ENCODE measurements at places on chromosomes 12 and 14.

DNA sequence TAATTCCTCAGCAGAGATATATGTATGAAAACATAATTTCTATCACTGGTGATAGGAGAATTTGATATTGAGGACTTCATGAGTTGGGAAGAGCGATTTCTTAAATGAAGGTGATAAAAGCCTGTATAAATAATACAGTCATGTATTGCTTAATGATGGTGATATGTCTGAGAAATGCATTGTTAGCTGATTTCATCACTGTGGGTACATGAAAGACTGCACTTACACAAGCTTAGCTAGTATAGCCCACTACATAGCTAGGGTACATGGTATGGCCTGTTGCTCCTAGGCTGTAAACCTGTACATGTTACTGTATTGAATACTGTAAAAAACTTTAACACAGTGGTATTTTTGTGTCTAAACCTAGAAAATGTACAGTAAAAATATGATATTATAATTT lies 63.4 kb downstream of the ANO4 start:
- no peak for DNase-seq

- no peak for DNase-seq
Observed at GRCh38 chr14:21258005-21258888, 11.0 kb downstream of the HNRNPC start.

DNA sequence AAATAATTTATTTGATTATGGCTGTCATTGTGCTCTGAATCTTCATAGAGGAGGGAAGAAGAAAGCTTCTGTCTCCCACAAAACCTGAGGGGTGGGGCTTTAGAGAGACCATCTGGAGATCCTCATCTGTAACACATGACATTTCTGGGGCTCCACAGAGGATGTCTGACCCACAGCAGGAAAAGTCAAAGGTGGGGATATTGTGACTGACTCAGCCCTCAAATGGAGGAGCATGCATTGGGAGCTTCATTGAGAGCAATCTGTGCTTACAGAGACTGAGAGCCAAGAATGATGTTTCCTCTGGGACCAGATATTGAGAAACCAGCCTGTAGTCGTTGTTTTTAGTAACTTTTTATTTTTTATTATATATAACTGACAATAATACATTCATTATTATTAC lies 158.7 kb downstream of the SYT1 start:
- no peak for DNase-seq

- no peak for DNase-seq
Observed at GRCh38 chr14:86912709-86913108, 1080.3 kb downstream of the GALC start.

DNA sequence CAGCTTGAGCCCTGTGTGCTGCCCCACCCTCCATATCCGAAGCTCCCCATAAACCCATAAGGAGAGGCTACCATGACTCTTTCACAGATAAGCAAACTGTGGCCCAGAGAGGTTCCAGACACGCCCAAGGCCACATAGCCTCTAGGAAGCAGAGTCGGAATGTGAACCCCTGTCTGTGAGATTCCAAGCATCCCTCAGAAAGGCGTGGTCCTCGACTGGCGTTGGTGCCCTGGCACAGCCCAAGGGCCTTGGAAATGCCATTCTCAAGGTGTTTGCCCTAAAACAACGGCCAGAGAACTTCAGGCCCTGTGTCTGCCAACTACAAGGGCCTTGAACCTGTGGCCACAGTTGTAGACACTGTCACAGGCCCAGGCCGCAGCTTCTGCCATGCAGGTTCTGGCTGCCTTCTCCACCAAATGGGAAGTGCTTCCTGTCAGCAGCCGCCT lies 8.5 kb upstream of the DIO3 start:
- no peak for DNase-seq

- no peak for DNase-seq
Observed at GRCh38 chr12:99176871-99177270, 470.7 kb upstream of the GARIN6 start.

- no peak for DNase-seq
Observed at GRCh38 chr12:27015730-27016076, 1.5 kb upstream of the TM7SF3 start.

DNA sequence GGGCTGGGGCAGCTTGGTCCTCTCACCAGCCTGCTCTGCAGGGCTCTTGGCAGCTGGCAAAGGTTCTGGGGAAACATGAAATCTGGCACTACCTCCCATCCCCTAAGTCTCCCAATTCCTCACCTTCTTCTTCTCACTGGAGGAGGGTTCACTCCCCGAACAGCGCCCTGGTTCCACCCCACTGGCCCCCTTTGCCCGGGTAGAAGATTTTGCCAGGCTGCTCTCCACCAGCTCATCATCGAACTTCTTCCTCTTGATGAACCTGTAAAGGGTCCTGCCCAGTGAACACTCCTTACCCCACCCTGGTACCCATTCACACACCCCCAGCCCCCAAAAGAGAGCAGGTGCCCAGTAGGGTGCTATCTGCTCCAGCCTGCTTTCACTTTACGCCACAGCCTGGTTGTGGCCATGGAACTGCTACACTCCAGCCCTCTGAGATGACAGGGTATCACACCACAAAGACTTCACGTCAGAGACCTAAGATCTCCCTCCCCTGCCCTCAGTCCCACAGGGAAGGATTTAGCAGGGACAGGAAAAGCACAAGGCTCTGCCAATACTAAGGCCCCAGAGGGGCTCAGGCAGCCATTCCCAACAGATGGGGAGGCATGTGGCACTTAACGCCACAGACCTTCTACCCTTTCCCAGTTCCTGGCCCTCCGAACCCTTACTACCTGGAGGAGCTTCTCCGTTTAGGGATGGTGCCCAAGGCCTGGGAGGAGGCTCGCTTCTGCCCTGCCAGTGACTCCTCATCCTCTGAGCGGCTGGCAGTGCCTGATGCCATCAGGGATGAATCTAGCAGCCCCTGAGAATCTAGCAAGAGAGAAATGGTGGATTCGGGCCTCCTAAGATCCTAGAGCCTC lies 2.3 kb downstream of the MCRS1 start:
- DNase-seq = no peak

- DNase-seq = no peak
Observed at GRCh38 chr14:89209558-89209957, 207.5 kb downstream of the FOXN3 start.

DNA sequence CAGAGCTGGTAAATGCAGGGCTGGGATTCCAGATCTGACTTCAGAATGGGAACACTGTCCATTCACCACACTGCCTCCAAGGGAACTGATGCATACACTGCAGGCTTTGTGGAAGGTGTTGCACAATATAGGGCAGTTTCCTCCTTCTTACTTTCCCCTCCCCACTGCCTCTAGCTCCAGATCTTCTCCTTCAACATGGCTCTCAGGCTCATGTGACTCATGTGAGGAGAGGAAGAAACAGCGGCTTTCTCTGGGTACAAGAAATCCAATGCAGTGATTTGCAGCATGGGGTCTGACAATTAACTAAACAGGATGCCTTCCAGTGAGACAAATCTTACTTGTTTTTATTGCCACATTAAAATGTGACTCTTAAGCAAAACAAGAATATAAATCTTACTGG lies 447.6 kb upstream of the CCDC196 start:
- DNase-seq = no peak

GRCh38 chr12:103547376-103547775 lies 39.7 kb upstream of the STAB2 start:
- no peak for DNase-seq

- DNase-seq = no peak
Observed at GRCh38 chr12:3532931-3533702, 42.1 kb downstream of the PRMT8 start.

DNA sequence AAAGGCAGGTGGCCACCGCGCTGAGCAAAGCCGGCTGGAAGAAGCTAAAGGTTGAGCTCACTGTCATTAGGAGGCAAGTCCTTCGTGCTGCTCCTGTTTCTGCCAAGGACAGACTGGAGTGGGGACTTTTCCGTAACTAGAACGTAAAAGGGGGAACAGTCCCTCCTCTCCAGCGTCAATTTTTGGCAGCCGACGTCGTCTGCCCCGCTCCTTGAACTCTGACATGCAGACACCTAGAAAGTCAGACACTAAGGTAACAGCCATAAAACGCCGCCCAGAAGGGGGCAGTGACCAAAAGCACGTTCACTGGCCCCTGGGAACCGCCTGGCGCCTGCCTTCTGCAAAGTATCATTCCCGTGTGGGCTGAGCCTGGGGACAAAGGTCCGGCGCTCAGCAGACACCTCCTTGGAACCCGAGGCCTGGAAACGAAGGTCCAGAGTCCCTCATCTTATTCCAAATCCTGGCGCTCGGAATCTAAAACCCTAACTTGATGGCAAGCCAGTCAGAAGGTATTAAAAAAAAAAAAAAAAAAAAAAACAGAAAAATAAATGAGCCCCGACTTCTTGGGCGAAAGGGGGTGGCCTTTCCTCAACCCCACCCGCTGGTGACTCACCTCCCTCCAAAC lies 1.1 kb upstream of the LRP1 start:
- DNase-seq = peak; percentile 74

DNA sequence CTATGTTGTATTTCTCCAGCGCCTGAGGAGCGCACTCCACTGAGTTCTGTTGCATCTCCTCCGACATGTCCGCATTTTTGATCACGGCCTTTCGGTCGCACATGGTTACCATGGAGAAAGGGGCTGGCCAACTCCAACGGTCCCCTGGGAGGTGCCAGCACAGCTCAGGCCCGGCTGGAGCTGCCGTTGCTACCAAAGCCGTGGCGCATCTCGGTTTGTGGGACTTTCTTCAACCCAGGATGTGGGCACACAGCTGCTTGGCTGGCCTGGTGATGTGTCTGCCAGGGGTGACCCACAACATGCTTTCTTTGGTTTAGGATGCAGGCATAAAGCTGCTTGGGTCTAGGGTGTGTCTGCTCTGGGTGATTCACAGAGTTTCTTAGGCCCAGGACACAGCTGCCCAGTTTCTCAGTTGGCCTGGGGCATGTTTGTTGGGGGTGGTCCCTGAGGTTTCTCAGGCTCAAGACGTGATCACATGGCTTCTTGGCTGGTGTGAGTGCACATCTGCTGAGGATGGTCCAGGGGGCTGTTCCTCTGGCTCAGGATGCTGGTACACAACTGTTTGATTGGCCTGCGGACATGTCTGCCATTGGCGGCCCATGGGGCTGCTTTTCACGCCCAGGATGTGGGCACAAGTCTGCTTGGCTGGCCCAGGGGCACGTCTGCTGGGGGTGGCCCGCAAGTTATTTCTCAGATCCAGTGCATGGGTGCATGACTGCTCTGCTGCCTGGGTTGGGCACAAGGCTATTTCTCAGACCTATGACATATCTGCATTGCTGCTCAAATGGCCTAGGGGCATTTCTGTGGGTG lies 25.9 kb upstream of the GTF2A1 start:
- peak; percentile 85 for DNase-seq

DNA sequence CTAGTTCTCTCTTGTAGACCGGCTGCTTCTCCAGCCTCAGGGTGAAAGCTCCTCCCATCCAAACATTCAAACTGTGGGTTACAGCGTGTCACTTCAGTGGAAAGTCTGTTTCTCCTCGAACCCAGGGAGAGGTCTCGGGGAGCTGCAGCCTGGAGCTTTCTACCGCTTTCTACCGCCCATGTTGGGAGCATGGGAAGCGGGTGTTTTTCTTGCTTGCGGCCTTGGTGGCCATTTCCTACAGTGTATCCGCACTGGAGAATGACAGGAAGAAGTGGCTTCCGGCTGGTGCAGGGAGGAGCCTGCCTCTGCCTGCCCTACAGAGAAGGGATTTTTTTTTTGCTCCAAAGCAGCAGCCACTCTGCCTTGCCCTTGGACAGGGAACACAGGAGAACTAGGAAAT lies 21.2 kb downstream of the ZFP36L1 start:
- DNase-seq = no peak

- DNase-seq = no peak
Observed at GRCh38 chr12:93300611-93301021, 77.1 kb upstream of the NUDT4 start.

DNA sequence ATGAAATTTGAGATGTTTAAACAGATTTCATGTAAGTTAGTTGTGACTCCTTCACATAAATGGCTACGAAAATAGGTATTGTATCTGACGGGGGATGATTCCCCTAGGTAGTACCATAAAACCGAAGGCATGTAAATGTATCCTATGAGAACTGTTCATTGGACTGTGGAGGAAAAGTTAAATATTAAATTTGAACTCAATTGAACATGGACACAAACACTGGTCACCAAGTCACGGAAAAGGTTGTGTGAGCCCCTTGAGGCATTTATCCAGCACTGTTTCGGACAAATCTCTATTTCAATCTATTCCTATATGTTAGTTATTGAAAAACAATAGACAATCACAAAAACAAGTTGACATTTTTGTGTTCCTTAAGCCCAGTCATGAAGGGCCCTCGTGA lies 1014.3 kb upstream of the NOVA1 start:
- no peak for DNase-seq

- DNase-seq = no peak
Observed at GRCh38 chr12:52442600-52443061, 8.5 kb upstream of the KRT75 start.

DNA sequence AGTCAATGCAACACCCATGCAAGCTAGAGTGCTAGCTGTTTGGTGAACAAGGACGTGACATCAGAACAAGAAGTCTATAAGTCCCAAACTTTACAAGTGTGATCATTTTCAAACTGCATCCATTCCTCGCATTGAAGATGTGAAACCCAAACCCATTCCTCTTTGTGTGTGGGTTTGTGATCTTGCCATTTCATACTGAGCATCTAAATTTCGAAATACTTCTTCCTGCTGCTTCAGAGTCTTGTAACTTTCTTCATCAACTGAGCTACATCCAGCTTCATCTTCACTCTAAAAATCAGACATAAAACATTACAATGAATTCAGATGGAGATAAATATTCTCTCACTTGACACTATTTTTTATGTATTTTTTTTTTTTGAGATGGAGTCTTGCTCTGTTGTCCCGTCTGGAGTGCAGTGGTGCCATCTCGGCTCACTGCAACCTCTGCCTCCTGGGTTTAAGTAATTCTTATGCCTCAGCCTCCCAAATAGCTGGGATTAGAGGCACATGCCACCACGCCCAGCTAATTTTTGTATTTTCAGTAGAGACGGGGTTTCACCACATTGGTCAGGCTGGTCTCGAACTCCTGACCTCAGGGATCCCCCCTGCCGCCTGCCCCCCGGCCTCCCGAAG lies 4.8 kb upstream of the ZCCHC8 start:
- no peak for DNase-seq

- no peak for DNase-seq
Observed at GRCh38 chr14:75492832-75493591, 29.3 kb upstream of the BATF start.

DNA sequence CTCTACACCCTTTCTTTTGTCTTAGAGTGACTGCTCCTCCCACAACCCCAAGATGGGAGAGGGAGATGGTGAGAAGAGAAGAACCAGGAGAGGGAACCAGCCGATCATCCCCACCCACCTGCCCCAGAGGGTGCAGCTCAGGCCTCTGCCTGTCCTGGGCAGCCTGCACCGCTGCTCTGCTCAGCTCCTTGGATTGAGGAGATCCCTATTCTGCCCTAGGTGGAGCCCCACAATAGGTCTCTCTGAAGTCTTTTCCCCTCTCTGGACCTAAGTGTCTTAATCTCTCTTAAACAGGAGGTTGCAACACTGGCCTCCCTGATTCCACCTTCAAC lies 2.2 kb downstream of the ANKRD33 start:
- no peak for DNase-seq

DNA sequence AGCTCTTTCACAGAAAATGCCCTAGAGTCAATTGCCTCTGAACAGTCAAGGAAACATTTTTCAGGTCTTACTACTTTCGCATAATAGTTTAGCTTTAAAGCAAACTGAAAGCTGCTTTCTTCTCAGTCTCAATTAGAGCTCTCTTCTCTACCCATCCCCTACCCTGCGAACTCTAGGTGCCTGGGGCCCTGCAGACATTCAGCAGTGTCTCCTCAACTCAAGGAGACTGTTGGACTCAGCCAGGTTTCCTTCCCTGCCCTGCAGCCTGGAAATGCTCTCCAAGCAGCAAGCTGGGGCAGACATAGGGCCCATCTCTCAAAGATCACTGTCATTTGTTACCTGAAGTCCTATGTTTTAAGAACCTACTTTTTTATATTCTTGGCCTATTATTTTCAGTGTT lies 312.5 kb upstream of the PRICKLE1 start:
- DNase-seq = no peak

GRCh38 chr12:7758766-7759140 lies 6.3 kb upstream of the NANOGNB start:
- DNase-seq = no peak

Measured in T1000 (cell line).